ENCODE measurements at places on chromosomes 3 and 15.

DNA sequence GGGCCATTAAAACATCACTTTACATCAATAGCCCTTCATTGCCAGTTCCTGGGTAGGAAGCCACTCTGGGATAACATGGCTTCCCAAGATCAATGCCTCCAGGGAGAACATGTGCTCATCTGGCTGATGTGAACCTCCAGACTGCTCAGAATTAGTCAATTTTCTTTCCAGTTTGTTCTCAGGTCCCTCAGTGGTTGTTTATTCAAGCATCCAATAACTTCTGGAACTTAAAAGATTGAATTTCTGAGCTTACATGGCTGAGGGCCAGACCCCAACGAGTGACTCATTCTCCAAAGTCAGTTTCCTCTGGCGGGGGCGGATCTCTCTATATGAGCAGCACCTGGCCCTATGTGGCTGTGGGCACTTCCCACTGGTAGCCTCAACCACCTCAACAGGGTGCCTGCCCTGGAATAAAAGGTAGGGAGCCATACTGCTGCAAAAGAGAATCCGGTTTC, 34.0 kb downstream of the LYZL4 start:
- DNase-seq, result no peak

DNA sequence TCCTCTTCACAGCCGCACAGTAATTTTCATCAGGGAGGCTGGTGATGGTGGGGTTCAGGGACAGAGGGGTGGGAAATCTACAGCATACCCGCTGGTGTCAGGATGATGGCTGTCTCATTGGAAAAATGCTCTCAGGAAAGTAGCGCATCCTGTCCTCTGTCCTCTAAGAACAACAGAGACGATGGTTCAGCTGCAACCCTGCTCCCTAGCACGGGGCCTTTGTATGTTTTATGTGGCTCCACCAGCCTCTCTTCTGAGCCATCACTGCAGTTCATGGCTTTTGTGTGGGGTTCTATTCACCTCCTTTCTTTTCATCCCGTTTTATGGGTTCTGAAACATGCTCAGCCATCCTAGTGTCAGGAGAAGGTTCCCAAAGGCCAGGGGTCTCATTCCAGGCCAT, 68.9 kb downstream of the EPHB1 start:
- no peak for DNase-seq

DNA sequence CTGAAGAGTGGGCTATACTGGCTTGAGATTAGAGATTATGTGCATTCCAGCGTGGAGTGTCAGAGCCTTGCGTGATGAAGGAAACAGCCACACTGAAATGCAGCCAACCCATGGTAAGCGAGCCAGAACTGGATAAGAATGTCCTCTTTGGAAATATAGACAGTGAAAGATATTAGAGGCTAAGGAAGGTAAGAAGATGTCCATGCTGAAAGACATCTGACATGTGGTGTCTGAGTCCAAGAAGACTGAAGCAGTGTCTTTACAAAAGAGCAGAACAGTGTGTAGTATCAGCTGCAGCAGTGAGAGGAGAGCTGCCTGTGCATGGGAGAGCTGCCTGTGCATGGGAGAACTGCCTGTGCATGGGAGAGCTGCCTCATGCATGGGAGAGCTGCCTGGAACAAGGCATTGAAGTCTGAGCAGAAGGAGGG, 672.2 kb downstream of the DIPK2A start:
- no peak for DNase-seq

- no peak for DNase-seq
Observed at GRCh38 chr15:37973856-37974255, 39.4 kb downstream of the TMCO5A start.

- no peak for DNase-seq
Observed at GRCh38 chr3:179308001-179308400, 14.8 kb upstream of the ZNF639 start.

- DNase-seq, result no peak
Observed at GRCh38 chr15:34815836-34816235, 20.5 kb upstream of the ACTC1 start.

GRCh38 chr3:46646700-46647099, 34.4 kb downstream of the FAM240A start:
- no peak for DNase-seq

DNA sequence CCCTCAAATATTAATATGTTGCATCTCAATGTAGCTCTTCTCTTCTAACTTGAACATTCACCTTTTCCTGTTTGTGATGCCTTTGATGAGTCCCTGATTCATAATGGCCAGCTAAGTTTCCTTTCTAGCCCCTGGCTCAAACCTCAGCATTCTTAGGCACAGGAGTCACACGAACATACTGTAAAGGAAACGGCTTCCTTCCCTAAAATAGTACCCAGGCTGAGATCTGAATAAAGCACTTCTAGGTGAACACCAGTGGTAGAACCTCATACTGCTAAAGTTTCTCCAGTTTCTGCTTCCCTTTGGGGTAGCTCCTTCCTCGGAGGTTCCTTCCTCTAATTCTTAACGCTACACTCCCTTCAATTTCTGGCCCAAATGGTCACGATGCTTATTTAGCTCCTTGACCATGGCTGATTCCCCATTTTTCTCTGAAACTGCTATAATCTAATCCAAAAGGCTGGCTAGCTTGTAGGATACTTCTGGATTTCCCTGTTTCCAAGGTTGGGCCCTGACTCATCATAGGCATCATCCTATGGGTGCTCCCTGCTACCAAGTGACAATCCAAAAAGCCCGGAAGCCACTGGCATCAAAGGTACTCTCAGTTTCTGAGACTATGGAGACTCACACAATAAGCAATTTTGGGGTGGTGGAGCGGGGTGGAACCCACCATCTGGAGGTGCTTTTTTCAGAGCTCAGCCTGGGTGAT, 2.4 kb downstream of the ANAPC13 start:
- no peak for DNase-seq

- no peak for DNase-seq
Observed at GRCh38 chr3:172848910-172849309, 98.4 kb downstream of the ECT2 start.

GRCh38 chr3:88180398-88180999, 30.7 kb downstream of the C3orf38 start:
- DNase-seq, result no peak

DNA sequence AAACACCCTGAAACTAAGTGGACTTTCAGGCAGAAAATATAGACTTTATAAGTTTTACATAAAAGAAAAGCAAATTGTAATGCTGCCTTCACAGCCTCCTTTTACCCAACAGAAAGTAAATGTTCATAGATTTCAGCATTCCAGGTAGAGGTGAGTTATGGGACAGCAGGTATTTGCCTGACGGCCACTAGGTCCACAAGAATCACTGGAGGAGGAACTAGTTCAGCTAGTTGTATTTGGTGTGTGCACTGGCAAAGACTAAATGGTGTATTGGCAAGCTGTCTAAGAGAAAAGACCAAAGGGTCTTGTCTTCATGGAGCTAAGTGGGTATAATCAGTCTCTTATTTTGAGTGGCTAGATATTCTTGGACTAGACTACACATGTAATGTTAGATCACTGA, 34.2 kb downstream of the ZNF654 start:
- no peak for DNase-seq

DNA sequence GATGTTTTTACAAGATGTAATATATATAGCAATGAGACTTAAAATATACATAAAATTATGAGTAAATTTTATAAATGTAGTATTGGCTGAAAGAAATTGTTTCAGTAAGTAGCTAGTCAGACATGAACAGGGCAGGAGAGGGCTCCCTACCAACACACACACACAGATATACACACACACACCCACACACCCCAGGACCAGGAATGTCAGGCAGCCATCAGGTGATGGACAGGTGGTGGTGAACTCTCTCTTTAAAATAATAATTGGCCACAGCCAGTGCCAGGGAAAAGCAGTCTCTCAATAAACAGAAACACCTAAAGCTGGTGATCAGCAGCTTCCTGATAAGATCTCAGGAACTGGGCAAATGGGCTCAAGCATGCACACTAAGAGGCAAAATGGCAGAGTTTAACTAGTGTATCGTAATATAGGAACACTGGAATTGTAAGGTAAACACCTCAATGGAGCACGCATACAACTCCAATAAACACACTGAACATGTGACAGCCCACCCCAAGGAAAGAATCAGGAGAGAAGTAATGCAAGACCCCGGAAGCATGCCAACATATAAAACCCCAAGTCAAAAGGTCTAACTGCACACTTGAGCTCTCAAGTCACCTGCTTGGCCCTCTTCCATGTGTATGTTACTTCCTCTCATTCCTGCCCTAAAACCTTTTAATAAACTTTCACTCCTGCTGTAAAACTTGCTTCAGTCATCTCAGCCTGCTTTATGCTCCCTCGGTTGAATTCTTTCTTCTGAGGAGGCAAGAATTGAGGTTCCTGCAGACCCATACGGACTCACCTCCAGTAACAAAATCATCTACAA, 1034.1 kb upstream of the SEMA6D start:
- DNase-seq, result no peak

DNA sequence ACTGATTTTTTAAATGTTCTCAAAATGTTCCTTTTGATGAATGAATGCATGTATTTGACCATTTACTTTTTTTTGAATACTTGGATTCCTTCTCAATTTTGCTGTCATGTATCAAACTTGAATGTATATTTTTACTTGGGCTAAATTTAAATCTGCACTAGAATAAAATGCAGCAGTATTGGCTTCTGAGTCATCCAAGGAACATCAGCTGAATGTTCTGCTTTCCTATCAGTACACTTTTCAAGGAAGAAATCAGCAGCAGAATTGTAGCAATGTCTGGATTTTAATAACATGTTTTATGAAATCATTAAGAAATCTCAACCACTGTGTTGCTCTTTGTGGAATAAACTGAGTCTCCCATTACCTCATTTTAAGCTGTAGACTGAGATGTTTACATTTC, 57.0 kb upstream of the COL6A6 start:
- no peak for DNase-seq

GRCh38 chr3:5384557-5385236, 197.2 kb downstream of the EDEM1 start:
- no peak for DNase-seq

DNA sequence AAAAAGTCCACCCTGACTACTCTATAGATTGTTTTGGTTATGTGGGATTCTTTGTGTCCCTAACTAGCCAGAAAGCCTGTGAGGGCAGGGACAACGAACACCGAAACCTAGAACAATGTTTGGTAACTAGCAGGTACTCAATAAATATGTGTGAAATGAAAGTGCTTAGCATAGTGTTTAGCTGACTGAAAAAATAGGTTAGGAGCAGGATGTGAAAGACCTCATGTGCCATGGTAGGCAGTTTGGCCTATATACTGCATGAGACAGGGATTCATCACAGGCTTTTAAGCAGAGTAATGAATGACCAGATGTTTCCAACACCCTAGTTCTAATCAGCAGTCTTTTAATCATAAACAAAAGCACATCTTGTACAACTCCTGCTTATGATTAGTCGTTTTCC, 64.2 kb downstream of the MYO5A start:
- no peak for DNase-seq

DNA sequence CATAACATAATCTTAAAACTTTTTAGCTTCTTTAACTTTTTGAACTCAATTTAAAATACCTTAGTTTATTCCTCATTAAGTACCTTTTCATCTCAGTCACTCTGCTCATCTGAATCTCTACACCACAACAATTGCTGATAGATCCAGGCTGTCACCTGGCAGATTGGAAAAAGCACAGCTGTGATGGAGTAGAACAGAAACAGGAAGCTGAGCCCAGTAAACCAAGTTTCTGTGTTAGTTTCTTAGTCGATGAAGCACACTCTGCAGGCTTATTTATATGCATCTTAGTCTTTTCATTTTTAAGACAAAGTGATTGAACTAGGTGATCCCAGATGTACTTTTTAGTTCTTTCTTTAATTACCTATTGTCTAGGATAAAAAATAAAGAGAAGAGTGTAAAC, 1398.0 kb upstream of the ALCAM start:
- no peak for DNase-seq

Data from SIG-M5 (cell line).